ENCODE measurements at places on chromosomes 13 and 19. TPM values are rescaled to one million over a fixed set of nuclear protein-coding genes. Genes with fewer than 3 reads are reported as not detected.

Gene ZNF177
- total RNA-seq: 1.0 TPM

Gene ZNF525
- total RNA-seq: 6.4 TPM

Gene FGF22
- not detected for total RNA-seq

Gene CYP4F2
- total RNA-seq: not detected

Gene CDC42EP5
- 26.3 TPM for total RNA-seq

Gene LAIR1
- not detected for total RNA-seq

Data from articular chondrocyte of knee joint (primary cell).